ENCODE measurements at places on chromosomes 7 and 10.
A peak's percentile ranks its signal among the peaks of the same experiment; 100 is the strongest.

DNA sequence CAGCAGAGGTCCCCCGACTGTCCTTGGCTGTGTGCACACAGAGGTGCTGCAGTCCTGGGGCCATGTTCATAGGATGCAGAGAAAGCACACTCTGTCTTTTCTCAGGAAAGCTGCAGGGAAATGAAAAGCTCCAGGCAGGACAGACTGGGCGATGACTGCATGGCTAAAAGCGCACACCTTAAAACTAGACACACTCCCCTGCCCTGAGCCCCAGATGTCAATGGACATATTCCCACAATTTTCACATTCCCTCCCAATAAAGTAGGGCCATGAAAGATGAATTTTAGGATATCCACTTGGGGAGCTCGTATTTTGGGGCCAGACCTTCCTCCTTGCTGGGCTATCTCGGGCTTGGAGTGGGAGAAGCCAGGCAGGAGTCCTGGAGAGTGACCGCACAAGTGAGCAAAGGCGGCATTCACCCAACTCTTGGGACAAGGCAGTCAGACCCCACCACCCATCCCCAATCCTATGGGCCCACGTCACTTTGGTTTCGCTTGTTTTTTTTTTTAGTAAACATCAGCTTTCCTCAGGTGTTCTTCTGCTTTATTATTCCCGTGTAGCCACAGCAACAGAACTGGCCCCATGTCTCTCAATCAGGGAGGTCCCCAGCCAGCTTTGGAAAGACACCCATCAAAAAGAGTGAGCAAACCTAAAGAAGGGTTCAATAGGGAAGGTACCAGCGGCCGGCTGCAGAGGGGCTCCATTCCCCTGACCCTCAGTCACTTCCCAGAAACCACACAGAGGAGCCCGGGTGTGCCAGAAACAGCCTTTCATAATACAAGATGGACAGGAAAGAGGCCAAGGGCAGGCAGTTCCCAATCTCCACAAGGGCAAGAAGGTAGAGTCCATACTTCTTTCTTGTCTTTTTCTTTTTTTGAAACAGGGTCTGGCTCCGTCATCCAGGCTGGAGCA is 12.7 kb downstream of the GPRIN2 start:
- DNase-seq, result peak; percentile 71

DNA sequence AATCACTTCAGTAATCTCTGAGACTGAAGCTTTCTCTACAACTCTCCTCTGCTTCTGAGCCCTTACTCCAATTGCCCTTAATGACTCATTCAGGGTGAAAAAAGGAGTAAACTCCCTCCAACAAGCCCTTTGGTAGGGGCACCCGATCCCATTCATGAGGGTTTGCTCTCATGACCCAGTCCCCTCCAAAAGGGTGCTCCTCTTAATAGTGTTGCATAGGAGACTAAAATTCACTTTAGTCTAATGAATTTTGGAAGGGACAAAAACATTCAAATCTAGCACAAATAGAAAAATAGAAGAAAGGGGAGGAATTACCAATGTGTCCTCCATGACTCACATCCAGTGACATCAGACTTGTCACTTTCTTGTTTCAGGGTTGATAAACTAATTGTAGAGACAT is 66.2 kb upstream of the CCNY start:
- no peak for DNase-seq

- no peak for DNase-seq
Measured at GRCh38 chr7:120276720-120277119, 3.7 kb downstream of the KCND2 start.

DNA sequence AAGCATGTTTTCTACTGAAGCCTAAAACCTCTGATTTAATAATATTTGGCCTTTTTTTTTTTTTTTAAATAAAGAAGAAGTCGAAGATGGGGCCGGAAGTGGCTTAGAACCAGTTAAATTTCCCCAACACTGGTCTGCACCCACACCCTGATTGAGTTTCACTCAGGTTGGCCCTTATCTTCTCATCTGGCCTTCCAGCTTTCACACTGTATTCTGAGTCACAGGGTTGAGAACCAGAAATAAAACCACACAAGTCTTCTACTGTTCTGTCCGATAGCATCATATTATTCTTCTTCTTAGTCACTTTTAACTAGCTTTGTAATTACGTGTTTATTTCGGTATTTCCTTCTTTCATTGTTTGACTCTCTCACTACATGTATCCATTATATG is 9.9 kb downstream of the ZNF365 start:
- no peak for DNase-seq

GRCh38 chr7:47427051-47427643 is 154.8 kb downstream of the TNS3 start:
- DNase-seq, result no peak

DNA sequence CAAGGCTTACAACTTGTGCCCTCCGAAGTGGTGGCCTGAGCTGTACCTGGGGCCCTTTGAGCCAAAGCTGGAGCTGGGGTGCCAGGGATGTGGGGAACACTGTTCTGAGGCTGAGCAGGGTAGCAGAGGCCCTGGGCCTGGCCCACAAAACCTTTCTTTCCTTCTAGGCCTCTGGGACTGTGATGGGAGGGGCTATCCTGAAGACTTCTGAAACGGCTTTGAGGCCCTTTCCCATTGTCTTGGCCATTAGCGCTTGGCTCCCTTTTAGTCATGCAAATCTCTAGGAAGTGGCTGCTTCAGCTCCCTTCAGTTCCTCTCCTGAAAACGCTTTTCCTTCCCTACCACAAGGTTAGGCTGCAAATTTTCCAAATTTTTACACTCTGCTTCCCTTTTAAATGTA is 16.8 kb upstream of the CRYGN start:
- no peak for DNase-seq

DNA sequence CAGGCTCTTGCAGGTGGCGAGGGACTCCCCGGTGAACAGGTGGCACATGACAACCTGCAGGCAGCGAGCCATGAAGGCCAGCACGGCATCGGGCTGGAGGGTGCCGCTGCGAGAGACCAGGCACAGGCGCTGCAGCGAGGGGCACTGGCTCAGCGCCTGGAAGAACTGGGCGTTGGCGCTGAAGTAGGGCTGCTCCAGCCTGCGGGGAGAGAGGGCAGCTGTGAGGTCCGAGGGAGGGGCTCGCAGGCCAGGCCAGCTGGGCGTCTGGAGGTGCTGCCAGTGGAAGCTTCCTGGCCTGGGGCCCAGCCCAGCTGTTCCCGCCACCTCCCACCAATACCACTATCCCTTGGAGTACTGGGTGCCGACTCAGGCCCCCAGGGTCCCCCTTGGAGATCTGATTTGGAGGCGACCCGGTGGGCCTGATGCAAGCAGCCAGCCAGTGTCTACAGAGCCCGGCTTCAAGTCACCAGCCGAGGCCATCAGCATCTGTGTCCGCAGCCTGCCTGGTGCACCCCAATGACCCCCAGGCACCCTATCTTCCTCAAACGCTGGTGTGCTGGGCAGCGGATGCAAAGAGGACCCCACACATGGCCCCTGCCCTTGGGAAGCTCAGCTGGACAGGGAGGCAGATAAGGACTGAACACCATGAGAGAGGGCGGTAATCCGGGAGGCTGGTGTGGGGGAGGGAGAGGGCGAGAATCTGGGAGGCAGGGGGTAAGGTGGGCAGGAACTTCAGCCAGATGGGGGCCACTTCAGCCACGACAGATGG is 67.8 kb upstream of the TNRC18 start:
- DNase-seq, result no peak

GRCh38 chr10:127449490-127449889 is 99.6 kb upstream of the NPS start:
- DNase-seq, result no peak

- DNase-seq, result no peak
Measured at GRCh38 chr10:33355274-33355673, 20.8 kb upstream of the NRP1 start.

DNA sequence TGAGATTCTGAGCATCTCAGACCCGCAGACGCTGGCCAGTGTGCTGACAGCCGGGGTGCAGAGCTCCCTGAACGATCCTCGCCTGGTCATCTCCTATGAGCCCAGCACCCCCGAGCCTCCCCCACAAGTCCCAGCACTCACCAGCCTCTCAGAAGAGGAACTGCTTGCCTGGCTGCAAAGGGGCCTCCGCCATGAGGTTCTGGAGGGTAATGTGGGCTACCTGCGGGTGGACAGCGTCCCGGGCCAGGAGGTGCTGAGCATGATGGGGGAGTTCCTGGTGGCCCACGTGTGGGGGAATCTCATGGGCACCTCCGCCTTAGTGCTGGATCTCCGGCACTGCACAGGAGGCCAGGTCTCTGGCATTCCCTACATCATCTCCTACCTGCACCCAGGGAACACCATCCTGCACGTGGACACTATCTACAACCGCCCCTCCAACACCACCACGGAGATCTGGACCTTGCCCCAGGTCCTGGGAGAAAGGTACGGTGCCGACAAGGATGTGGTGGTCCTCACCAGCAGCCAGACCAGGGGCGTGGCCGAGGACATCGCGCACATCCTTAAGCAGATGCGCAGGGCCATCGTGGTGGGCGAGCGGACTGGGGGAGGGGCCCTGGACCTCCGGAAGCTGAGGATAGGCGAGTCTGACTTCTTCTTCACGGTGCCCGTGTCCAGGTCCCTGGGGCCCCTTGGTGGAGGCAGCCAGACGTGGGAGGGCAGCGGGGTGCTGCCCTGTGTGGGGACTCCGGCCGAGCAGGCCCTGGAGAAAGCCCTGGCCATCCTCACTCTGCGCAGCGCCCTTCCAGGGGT is 703 bp downstream of the RBP3 start:
- DNase-seq, result peak; percentile 71

- no peak for DNase-seq
Measured at GRCh38 chr7:47991270-47991669, 11.9 kb upstream of the HUS1 start.

DNA sequence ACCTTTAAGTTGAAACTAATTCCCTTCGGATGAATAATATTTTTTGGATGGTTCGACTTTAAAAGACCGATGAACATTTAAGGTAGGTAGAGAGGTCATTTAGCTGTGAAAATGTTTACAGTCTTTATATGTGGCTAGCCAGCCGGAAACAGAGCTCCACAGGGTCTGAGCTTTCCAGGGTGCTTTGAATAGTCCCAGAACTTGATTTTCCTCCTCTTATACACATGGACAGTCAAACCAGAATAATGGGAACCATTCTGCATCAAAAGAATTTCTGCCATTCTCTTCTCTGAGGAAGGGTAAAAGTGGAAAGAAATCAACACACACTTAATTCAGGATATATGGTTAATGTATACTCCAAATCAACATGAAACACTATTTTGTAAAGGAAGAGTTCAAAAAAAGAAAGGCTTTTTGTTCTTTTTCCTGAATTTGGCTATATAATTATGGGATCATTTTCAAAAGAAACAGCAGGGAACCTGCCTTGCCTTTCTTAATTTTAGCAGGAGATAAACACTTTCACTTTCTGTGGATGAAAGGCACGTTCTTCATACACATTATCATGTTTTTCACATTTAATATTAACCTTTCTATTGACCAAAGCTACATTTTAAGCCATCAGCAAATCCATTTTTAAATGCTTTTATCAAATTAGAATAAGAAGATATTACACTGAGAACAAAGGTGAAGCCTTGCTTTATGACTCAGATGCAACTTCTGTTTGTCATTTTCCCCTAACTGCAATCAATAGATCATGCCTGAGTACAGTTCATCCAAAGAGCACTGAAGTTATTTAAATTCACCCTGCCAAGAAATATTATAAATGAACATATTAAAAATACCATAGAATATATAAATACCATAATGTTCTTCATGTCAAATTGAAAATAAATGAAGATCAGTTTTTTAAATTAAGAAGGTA is 307.3 kb downstream of the THSD7A start:
- no peak for DNase-seq

- no peak for DNase-seq
Measured at GRCh38 chr7:94031865-94032264, 27.7 kb upstream of the BET1 start.

GRCh38 chr7:149716932-149717307 is 56.5 kb downstream of the ZNF467 start:
- DNase-seq, result peak; percentile 41

DNA sequence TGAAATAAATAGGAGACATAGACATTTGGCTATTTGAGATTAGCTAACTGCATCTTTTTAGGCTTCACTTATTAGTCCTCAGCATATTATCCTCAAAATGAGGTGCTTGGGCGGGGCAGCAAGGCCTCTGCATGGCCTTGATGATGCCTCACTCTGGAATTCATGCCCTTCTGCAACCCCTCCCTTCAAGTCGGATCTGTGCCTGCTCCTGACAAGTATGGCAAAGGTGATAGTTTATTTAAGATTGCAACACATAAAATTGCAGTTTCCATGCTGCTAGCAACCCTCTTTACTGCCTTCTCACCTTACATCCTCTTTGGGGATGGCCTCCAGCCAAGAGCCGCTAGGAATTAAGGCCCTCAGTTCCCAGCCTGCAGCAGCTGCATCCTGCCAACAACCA is 241.3 kb upstream of the ADARB2 start:
- no peak for DNase-seq

DNA sequence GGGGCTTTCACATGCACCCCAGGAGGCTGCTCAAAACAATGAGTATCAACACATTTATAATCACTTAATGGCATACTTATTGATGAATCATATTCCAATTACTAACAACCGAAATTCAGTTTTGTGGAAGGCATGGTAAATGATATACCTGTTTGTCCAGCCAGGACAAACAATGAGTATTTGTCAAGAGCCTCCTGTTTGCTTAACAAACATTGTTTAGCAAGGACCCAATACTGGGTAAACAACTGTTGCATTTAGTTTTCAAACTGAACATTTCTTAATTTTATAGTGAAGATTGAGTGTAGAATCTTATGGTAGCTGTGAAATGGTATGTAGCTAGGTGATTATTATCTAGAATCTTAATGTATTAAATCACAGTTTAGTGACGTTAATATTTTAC is 473.7 kb downstream of the ATRNL1 start:
- no peak for DNase-seq

DNA sequence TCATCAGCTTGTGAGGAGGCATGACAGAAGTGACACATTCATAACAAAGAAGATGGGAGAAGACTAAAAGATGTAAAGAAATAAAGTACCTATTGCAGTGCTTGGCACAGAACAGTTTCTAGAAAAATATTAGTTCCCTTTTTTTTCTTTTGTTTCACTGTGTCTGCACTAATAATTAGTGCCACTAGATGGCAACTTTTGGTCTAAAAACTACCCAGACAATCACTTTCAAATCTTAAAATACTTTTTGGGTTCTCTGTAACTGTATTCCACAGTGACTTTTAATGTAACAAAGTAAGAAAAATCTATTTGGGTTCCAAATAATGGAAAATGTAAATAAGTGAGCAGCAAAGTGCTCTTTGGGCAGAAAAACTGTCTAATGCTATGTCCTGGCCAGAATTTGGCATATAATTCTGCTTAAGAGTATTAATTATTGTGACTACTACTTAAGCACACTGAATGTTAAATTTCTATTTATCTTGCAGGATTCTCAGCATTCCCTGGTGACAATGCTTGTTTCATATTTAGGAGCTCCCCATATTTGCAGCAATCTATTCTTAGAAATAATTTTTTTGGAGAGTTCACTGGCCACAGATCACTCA is 134.8 kb upstream of the KIF5B start:
- no peak for DNase-seq

Measured in spleen (tissue), 13 donors.